ENCODE measurements at places on chromosomes 16 and 17.

- peak; percentile 5 for DNase-seq
Measured at GRCh38 chr16:73717266-73717974, 579.2 kb upstream of the PSMD7 start.

DNA sequence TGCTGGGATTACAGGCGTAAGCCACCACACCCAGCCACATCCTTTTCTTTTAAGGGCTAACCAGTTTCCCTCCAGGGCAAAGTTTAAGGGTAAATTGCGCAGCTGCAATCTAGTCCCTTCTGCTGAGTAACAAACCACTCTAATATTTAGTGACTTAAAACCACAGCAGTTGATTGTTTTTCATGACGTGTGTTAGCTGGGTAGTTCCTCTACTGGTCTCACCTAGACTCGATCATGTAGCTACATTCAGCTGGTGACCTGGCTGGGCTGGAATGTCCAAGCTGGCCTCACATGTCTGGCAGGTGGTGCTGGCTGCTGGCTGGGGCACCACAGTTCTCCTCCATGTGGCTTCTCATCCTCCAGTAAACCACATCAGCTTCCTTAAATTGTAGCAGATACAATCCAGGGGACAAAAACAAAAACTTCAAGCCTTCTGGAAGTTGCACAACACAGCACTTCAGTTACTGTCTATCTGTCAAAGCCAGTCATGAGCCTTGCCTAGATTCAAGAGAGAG lies 75.5 kb downstream of the GPRC5B start:
- no peak for DNase-seq

GRCh38 chr17:21096874-21097273 lies 29.9 kb upstream of the DHRS7B start:
- DNase-seq = no peak

GRCh38 chr17:78893684-78894083 lies 9.3 kb downstream of the CEP295NL start:
- DNase-seq = peak; percentile 48

GRCh38 chr16:89361751-89362539 lies 128.4 kb downstream of the ANKRD11 start:
- peak; percentile 26 for DNase-seq

DNA sequence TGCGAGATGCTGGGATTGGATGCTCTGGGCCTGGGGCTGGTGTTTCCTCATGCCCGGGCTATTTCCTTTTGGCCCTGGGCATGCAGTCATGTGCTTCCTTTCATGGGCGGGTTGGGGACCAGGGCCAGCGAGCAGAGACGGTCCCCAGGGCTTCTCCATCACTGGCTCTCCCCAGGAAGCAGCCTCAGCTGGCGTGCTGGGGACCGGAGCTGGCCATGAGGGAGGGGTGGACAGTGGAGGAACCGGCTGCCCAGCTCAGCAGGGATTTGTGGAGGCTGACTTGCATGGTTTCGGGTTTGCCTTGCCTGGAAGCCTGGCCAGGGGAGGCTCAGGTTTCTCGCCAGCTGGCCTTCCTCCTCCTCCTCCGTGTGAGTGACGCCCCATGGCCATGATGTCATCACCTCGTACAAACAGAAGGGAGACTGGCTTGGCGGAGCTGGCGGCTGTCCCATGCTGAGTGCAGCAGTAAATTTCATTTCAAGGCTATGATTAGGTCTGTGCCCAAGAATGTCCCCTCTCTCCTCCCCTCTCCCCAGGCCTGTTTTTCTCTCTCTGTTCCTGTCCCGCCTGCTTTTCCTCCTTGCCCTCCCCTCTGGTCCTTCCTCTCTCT lies 8.9 kb upstream of the TIMP2 start:
- DNase-seq = peak; percentile 82

GRCh38 chr17:61532826-61533225 lies 58.2 kb downstream of the NACA2 start:
- no peak for DNase-seq

DNA sequence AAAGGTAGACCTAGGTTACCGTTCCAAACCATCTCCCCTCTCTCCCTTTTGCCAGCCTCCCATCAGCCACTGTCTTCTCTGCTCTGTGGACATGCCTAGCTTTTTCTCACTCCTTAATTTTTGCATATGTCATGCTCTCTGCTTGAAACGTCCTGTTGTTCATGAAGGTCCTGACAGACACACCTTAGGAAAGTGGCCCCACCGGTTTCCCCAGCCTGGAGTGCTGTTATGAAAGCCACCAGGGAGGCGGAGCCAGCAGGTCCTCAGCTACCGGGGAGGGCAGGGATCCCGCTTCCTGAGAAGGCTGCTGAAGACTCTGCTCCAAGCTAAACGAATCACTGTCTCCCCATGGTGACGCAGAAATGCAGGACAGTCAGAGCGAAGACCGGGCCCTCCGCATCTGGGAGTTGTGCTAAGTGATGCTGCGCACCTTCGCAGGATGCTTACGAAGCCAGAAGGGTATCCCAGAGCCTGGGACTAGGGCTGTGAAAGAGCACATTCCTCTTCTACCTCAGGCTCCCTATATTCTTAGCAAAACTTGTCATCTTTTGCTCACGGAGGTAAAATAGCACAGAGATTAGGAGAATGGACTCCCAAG lies 2.3 kb upstream of the SLC16A11 start:
- DNase-seq = no peak

DNA sequence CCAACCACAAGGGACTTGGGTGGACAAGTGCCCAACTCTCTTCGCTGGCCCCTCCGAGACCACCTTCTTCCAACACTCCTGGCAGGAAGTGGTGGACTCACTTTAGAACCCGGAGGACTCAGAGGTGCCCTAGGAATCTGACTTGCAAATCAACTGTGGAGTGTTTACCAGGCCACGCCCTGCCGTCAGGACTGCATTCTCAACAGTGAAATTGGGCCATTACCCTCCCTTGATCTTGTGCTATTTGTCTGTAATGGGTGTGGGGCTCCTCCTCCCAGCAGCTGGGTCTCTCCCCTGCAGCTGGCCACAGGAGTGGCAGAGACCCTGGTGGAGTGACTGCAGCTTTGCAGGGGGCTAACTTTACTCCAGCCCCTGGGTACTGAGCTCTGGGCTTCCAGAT lies 212.2 kb upstream of the RPL38 start:
- no peak for DNase-seq

DNA sequence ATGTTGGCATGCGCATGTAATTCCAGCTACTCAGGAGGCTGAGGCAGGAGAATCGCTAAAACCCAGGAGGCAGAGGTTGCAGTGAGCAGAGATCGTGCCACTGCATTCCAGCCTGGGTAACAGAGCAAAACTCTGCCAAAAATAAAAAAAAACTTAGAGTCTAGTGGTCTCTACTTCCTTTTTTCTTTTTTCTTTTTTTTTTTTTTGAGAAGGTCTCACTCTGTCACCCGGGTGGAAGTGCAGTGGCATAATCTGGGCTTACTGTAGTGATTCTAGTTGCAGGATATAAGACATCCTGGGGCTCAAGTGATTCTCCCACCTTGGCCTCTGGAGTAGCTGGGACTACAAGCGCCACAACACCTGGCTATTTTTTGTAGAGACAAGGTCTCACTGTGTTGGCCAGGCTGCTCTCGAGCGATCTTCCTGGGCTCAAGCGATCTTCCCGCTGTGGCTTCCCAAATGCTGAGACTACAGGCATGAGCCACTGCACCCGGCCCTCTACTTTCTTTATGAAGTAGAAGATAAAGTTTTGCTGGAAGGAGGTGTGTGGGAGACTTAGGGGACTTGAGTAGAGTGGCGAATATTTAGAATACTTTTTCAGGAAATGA lies 47.9 kb upstream of the TAOK1 start:
- DNase-seq = no peak

DNA sequence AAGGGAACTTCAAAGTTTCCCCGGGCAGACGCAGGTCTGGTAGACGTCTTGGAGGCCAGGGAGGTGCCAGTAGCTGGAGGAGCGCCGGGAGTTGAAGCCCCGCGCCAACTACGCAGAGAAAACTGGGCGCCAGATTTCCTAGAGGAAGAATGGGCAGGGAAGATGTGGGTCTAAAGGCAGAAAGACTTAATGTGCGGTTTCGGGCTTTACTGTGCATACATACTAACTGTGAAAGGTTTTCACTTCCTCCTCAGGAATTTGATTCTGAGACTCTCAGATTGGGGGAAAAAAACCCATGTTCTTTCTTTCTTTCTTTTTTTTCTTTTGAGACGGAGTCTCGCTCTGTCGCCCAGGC lies 331 bp upstream of the ZNF287 start:
- no peak for DNase-seq

DNA sequence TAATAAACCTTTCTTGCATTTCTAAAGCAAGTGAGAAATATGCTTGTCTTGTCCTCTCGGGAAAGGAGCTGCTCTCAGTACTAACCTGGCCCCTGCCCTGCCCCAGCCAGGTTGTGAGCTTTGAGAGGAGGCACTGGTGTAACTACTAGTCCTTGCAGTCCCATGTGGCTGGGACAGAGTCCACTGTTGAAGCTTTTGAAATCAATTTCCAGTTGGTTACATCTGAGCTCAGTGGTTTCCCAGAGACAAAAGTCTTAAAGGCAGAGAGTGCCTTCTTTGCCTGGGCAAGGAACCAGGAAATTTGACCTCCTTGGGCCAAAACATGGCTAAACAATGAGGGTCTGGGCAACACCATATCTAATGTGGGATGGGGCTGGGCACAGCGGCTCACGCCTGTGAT lies 48.7 kb downstream of the GSG1L start:
- no peak for DNase-seq

GRCh38 chr17:53475002-53475401 lies 347.7 kb upstream of the KIF2B start:
- DNase-seq = no peak

GRCh38 chr16:77868478-77868877 lies 80.1 kb downstream of the VAT1L start:
- no peak for DNase-seq

GRCh38 chr16:28218109-28218508 lies 6.3 kb upstream of the XPO6 start:
- DNase-seq = no peak

- no peak for DNase-seq
Measured at GRCh38 chr16:10027553-10027952, 154.7 kb downstream of the GRIN2A start.

DNA sequence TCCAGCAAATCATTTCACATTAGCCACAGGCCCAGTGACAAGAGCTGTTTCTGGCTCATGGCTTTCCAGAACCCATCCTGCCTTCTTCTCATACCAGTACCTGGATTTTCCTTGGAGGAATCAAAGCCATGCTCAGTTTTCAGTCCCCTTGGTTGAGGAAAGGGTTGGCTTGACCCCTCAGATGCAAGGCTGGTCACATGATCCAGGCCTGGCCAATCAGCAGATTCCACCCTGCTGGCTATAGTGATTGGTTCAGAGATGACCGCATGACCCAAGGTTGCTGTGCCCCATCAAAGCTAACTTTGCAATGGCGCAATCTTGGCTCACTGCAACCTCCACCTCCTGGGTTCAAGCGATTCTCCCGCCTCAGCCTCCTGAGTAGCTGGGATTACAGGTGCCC lies 45.0 kb downstream of the MMP15 start:
- no peak for DNase-seq

GRCh38 chr16:67167588-67167987 lies 2.8 kb upstream of the NOL3 start:
- DNase-seq = no peak

GRCh38 chr17:30405161-30405560 lies 26.4 kb downstream of the CPD start:
- no peak for DNase-seq

- DNase-seq = peak; percentile 15
Measured at GRCh38 chr17:44900894-44901293, 1.6 kb upstream of the EFTUD2 start.

DNA sequence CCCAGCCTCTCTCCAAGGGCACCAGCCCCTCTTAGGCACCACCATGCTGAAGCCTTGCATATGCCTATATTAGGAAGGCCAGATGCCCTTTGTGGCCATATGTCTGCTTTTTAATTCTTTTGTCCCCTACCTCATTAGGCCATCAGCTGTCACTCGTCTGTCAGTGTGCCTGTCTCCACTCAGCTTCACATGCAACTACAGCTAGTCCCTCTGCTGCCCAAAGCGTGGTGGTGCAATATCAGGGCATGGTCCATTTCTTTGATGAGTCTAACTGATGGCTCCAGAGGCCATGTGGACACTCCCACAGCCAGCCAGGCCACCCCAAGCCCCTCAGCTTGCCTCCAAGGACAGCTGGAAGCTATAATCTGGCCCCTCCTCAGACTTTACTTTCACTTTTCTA lies 36.3 kb downstream of the MYO18A start:
- peak; percentile 12 for DNase-seq

DNA sequence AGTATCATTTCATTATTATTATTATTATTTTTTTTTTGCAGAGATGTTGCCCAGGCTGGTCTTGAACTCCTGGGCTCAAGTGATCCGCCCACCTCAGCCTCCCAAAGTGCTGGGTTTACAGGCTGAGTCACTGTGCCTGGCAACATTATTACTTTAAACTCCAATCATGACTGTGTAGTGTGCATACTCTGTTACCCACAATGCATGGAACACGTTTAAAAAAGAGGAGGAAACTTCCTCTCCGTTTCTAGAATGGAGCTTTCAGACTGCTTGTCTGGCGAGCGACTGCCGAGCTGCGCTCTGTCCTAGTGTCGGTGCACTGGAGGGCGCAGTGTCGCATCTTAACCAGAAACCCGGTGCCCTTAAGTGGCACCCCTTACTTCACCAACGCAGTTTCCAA lies 22.1 kb upstream of the FASN start:
- no peak for DNase-seq

Measured in midbrain (tissue), 1 donor.